Small intestine (tissue), 16 donors: ENCODE measurements at places on chromosomes 4 and X. TPM values are rescaled to one million over a fixed set of nuclear protein-coding genes. Genes with fewer than 3 reads are reported as not detected.

- DNase-seq = peak; percentile 84
These were observed 101.0 kb upstream of the HS3ST1 start for GRCh38 chr4:11529625-11530201.

PAGE4 gene
- polyA plus RNA-seq = not detected

GRCh38 chrX:103722505-103722904 lies 11.8 kb downstream of the TMEM31 start:
- DNase-seq = no peak

DNA sequence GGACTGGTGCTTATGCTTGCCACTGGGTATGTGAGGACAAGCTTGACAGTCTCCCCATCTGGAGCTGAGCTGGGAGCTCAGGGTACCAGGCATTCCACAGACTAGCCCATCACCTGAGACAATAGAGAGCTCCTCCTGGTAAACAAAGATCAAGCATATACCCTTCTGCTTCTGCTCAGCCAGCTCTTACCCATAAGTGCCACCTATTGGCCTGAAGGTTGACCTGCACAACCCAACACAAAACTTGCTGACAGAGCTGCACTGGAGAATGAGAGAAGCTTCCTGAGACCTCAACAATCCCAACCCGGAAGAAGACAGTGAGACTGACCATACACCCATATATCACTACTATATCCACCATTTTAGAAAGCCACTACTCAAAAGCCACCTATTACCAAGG lies 1049.2 kb upstream of the INTU start:
- no peak for DNase-seq

GRCh38 chrX:155819966-155820491 lies 61.1 kb upstream of the VAMP7 start:
- DNase-seq = peak; percentile 75
